ENCODE measurements at places on chromosomes 13 and 19.

GRCh38 chr19:50509366-50509765 lies 1.6 kb downstream of the JOSD2 start:
- no peak for DNase-seq

DNA sequence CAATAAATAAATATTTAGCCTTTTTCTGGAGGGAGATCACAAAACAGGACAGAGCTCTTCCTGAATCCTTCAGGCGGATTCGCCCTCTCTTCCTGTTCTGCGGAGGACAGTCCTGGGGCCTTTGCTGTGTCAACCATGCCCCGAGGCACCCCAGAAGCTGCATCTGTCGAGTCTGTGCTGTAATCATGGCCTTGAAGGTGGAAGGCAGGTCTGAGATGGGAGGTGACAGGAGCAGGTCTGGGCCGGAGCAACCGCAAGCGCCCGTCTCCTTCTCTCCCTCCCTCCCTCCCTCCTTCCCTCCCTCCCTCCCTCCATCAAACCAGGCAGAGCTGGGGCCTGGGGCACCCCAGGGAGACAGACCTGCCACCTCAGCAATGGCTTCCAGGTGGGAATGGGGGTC lies 4.6 kb upstream of the FXYD3 start:
- DNase-seq, result no peak

DNA sequence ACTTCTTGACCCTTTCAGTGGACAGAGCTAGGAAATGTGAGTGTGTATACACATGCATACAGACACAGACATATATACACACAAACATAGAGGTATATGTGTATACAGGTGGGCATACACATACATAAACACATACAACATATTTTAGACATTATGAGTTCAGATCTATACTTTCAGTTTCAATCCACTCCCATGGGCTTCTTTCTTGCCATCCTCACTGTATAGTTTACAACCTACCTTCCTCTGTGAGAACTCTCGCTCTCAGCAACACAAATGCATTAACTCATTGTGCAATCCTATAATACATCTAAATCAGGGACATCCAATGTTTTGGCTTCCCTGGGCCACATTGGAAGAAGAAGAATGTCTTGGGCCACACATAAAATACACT lies 21.2 kb upstream of the SCEL start:
- DNase-seq, result no peak

GRCh38 chr19:40284251-40284500 lies 969 bp downstream of the AKT2 start:
- DNase-seq, result no peak

GRCh38 chr13:99029576-99029975 lies 51.7 kb upstream of the DOCK9 start:
- no peak for DNase-seq

DNA sequence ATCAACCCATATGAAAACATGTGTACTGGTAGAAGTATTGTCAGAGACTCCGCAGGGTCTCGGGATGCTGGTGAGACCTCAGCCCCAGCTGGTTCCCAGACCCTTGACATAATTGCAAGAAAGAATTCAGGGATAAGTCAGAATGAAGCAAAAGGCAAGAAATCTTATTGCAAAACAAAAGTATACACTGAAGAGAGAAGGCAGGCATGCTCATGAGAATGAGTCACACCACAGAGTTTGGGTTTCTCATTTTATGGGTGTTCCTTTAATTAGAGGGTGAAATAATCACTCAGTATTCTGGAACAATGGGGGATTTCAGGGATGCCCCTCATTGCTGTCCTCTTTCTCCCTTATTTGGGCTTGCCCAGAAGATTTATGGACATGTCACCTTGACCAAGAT lies 1423.8 kb upstream of the MIR17HG start:
- DNase-seq, result peak; percentile 6

DNA sequence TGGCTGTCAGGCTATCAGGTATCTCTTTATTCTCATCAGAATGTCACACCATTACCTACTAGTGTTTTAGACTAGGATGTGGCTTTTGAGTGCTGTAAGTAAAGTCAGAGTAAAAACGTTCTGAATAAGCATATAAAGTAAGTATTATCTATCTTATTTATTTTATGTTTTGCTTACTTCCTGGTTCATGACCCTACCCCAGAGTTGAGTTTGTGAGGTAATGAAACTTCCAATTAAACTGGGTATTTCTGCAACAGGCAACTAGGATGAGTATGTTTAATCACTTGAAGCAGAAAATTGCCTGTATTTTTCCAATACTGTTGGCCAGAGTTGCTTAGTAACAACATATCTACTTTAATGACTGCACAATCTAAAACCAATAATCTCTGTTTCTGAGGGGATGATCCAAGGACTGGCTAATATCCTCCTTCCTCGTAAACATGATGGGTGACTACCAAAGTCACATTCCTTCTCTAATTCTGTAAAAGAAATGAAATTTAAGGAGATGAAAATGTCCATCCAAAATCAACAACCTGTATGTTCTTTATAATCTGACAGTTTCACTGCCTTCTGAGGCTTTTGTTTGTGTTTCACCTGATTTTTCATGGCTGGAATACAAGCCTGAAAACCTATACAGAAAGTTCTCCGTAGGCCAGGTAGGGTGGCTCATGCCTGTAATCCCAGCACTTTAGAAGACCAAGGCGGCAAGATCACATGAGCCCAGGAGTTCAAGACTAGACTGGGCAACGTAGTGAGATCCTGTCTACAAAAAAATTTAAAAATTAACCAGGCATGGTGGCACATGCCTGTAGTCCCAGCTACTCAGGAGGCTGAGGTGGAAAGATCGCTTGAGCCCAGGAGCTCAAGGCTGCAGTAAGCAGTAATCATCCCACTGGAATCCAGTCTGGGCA lies 83.1 kb downstream of the ABCC4 start:
- no peak for DNase-seq

DNA sequence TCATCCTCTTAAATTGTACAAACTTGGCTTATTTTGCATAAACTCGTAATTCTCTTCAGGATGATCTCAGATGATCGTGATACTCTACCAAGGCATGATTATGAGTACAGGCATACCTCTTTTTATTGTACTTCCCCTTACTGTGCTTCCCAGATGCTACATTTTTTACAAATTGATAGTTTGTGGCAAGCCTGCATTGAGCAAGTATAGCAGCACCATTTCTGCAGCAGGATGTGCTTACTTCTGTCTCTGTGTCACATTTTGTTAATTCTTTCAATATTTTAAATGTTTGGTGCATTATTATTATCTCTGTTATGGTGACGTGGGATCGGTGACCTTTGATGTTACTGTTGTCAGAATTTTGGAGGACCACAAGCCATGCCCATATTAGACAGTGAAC lies 752.3 kb downstream of the PCDH9 start:
- DNase-seq, result no peak

- no peak for DNase-seq
Observed at GRCh38 chr13:101454767-101455166, 2.3 kb downstream of the ITGBL1 start.

GRCh38 chr19:17340302-17340870 lies 3.0 kb downstream of the GTPBP3 start:
- no peak for DNase-seq

Data from HS-5 (cell line).